ENCODE measurements at places on chromosomes 3 and 15. TPM values are rescaled to one million over a fixed set of nuclear protein-coding genes. Genes with fewer than 3 reads are reported as not detected.

DNA sequence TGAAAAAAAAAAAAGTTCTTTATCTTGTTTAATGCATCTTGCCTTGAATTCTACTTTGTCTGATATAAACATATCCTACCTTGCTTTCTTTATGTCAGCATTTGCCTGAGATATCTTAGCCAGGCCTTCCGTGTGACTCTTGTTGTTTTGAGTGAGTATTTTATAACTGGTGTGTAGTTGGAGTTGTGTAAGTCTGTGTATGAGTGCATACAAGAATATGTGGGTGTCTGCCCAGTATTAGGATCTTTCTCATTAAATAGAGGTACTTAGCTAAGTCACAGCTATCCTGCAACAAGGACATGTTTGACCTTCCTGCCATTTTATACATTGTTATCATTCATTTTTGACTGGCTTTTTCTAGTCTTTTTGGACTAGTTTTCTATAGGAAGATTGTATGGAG is 22.5 kb upstream of the TSPAN3 start:
- no peak for DNase-seq
- H3K4me3 ChIP-seq: no peak overlapping the region
- H3K27me3 ChIP-seq: no peaks in the 10 kb centered on the region
- no peaks in the 10 kb centered on the region for H3K36me3 ChIP-seq
- no peak overlapping the region for H3K27ac ChIP-seq
- no peaks in the 10 kb centered on the region for H3K4me1 ChIP-seq

DNA sequence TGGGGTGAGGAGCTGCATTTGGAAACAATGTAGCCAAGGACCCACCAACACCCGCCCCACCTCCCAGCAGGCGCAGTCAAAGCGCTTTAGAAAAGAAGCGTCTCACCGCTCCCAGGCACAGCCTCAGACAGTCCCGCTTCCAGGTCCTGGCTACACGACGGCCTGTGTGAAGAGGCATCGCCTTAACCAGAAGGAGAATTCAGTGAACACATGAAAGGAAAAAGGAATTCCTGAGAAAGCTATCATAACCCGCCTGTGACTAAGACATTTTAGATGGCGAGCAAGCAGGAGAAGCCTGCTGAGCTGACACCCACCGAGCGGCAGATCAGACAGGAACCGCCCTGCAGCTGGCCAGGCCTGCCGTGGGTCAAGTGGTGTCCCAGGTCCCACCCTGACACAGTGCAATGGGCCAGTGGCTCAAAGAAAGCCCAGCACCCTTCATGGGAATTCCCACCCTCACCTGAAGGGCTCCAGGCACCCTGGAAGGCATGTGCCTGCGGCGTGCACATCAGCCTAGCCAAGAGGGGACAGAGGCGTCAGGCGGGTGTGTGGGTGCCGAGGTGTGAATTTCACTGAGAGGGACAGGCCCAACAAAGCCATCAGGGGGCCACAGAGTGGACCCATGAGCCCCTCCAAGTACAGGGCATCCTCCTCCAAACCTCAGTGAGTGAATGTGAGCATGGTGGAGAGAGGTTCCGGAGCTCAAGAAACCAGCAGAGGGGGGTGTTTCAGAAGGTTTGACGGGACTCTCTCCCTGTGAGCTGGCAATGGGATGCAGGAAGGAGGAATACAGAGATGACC is 144.8 kb downstream of the NSMCE3 start:
- peak; percentile 62 for DNase-seq
- H3K4me1 ChIP-seq: no peaks in the 10 kb centered on the region
- no peaks in the 10 kb centered on the region for H3K36me3 ChIP-seq
- H3K27me3 ChIP-seq: no peaks in the 10 kb centered on the region
- no peak overlapping the region for H3K4me3 ChIP-seq
- no peak overlapping the region for H3K27ac ChIP-seq

GRCh38 chr15:26214290-26214689 is 351.2 kb upstream of the ATP10A start:
- no peaks in the 10 kb centered on the region for H3K27me3 ChIP-seq
- H3K4me1 ChIP-seq: no peaks in the 10 kb centered on the region
- no peak overlapping the region for H3K4me3 ChIP-seq
- no peaks in the 10 kb centered on the region for H3K36me3 ChIP-seq
- H3K27ac ChIP-seq: no peak overlapping the region

- DNase-seq: no peak
- no peaks in the 10 kb centered on the region for H3K36me3 ChIP-seq
- no peak overlapping the region for H3K27ac ChIP-seq
- H3K4me1 ChIP-seq: no peaks in the 10 kb centered on the region
- H3K27me3 ChIP-seq: no peaks in the 10 kb centered on the region
- no peak overlapping the region for H3K4me3 ChIP-seq
Observed at GRCh38 chr3:135447483-135447882, 518.0 kb upstream of the PPP2R3A start.

Gene PBRM1
- total RNA-seq: 93.8 TPM

DNA sequence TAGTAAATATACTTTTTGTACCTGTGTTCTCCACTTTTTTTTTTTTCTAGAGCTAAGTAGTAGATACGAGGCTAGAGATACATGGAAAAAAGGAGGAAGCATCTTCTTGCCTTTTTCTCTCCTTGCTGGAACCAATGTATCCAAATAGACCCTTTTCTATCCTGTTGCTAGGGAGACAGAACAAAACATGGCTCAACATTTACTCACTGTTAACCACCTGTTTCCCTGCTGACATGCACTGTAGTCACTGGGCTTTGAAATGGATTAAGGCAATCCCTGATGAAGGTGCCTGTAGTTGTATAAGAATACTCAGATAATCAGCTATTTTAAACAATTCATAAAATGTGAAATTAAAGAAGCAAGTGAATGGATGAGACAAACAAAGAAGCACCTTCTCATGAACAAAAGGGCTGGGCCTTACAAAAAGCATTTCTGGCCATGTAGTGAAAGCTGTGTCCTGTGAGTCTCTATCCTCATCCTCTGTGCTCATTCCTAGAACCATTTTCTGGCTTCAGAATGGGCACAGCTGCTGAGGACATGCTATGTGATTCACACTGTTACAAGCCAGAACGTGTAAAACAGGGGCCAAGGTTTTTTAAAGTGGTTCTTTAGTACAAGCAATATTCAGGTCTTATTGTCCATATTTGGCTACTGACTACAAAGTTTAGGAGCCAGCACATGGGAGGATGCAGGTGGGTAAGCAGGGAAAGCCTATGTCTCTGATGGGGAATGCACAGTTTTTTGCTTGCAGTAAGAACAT is 100.4 kb upstream of the NDN start:
- H3K36me3 ChIP-seq: no peaks in the 10 kb centered on the region
- H3K4me3 ChIP-seq: no peak overlapping the region
- H3K27me3 ChIP-seq: no peaks in the 10 kb centered on the region
- H3K27ac ChIP-seq: no peak overlapping the region

GRCh38 chr3:62873761-62874710 is 1.2 kb downstream of the CADPS start:
- peaks cover 60% of the 10 kb centered on the region for H3K27me3 ChIP-seq
- no peak for DNase-seq
- H3K4me1 ChIP-seq: no peaks in the 10 kb centered on the region
- no peaks in the 10 kb centered on the region for H3K36me3 ChIP-seq
- peak overlapping the region; percentile 36 for H3K4me3 ChIP-seq

Gene LIPH
- total RNA-seq: 0.36 TPM

DNA sequence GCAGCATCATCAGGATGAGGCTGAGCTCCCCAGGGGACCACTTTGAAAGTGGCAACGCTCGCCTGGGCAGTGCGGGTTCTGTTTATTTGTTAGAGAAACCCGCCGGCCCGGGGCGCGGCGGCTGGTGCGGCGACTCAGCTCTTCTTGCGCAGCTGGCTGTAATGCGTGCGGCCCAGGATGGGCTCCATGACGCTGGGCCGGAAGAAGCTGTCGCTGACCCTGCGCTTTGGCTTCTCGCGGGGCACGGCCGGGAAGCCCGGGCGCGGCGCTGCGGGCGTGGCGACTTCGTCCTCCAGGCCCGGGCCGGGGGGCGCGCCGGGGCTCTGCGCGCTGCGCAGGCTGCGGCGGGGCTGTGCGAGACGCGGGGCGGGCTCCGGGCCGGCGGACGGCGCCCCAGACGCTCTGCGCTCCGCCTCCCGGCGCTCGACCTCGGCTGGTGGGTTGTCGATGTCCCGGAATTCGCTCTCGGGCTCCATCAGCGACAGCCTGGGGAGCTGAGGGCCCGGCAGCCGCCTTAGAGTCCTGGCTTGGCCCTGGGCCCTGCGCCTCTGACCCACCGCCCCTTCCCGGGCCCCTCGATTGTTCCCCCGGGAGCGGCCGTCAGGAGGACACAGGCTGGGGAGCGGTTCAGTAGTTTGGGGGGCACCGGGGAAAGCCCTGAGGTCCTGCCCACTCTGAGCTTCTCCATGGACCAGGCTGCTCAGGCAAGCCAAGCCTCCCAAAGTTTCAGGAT is 10.3 kb upstream of the KIF7 start:
- H3K27me3 ChIP-seq: no peaks in the 10 kb centered on the region
- no peaks in the 10 kb centered on the region for H3K4me1 ChIP-seq
- H3K27ac ChIP-seq: peak overlapping the region; percentile 81
- DNase-seq: peak; percentile 81

GRCh38 chr3:55946574-55947160 is 459.6 kb upstream of the WNT5A start:
- no peaks in the 10 kb centered on the region for H3K4me1 ChIP-seq
- no peak overlapping the region for H3K27ac ChIP-seq
- H3K4me3 ChIP-seq: no peak overlapping the region
- DNase-seq: no peak
- H3K36me3 ChIP-seq: no peaks in the 10 kb centered on the region

DNA sequence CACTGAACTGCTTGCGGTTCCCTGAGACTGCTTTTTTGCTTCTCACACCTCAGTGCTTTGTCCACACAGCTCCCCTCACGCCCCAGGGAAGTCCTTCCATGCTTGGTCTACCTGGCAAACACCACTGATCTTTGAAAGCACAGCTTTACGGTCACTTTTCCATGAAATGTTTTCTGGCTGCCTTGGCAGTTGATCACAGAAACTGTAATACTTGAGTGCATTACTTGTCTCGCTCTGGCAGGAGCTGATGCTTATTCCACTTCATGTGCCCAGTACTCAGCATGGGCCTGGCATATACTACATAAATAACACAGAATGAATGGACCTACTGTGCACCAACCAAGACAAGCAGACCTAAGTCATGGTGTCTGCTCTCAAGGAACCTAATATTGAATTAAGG is 121.1 kb downstream of the MEX3B start:
- no peak overlapping the region for H3K27ac ChIP-seq
- H3K4me3 ChIP-seq: no peak overlapping the region
- DNase-seq: no peak
- H3K36me3 ChIP-seq: no peaks in the 10 kb centered on the region

Gene TRIM71
- not detected for total RNA-seq

DNA sequence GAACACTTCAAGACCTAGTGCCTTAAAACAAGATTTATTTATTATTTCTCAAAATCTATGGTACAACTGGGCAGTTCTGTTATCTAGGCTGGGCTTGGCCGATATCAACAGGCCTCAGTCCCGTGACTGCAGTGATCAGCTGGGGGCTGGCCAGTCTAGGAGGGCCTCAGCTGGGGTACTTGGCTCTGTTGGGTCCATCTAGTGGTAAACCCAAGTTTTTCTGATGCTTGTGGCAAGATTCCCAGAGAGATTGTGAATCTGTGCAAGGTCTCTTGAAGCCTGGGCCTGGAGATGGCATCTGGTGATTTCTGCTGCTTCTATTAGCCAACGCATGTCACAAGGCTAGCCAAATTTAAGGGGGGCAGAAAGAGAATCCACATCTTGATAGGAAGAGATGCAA is 482.4 kb upstream of the SGO1 start:
- no peaks in the 10 kb centered on the region for H3K36me3 ChIP-seq
- no peak overlapping the region for H3K4me3 ChIP-seq
- DNase-seq: no peak
- H3K27ac ChIP-seq: no peak overlapping the region

DNA sequence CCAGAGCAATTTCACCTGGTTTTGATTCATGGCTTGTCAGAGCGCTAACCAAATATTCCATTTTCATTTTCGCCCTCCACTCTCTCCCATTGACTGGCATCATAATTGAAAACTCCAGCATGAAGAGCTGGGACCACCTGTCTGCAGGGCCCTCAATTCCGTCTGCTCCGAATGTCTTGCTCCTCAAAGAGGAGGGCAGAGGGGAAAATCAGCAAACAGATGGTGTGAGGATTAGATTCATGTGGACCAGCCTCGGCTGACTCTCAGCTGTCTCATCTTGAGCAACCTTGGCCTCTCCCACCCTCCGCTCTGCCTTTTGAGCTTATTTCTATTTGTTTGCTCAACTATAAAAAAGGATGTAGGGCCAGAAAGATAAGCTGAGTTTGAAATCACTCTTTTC is 512.2 kb upstream of the PPP2R3A start:
- no peak overlapping the region for H3K4me3 ChIP-seq
- no peak overlapping the region for H3K27ac ChIP-seq
- no peak for DNase-seq
- H3K27me3 ChIP-seq: no peaks in the 10 kb centered on the region

Gene ZDHHC23
- 1.4 TPM for total RNA-seq

Gene ISL2
- 6.4 TPM for total RNA-seq

Gene KATNBL1
- total RNA-seq: 66.4 TPM

Gene TRH
- not detected for total RNA-seq

GRCh38 chr3:151974067-151974466 is 100.6 kb downstream of the SUCNR1 start:
- DNase-seq: no peak
- no peak overlapping the region for H3K4me3 ChIP-seq
- H3K27me3 ChIP-seq: no peaks in the 10 kb centered on the region
- H3K4me1 ChIP-seq: peaks cover 15% of the 10 kb centered on the region
- no peaks in the 10 kb centered on the region for H3K36me3 ChIP-seq

Gene PLA2G4D
- 0.28 TPM for total RNA-seq

- H3K4me1 ChIP-seq: peaks cover 4% of the 10 kb centered on the region
- no peaks in the 10 kb centered on the region for H3K36me3 ChIP-seq
- H3K4me3 ChIP-seq: no peak overlapping the region
- H3K27ac ChIP-seq: no peak overlapping the region
Observed at GRCh38 chr15:69713726-69714559, 261.3 kb downstream of the RPLP1 start.

GRCh38 chr15:92520914-92521623 is 127.4 kb downstream of the ST8SIA2 start:
- H3K4me1 ChIP-seq: no peaks in the 10 kb centered on the region
- DNase-seq: no peak
- H3K36me3 ChIP-seq: no peaks in the 10 kb centered on the region
- no peak overlapping the region for H3K27ac ChIP-seq
- no peak overlapping the region for H3K4me3 ChIP-seq
- no peaks in the 10 kb centered on the region for H3K27me3 ChIP-seq

Gene SLC15A2
- total RNA-seq: 0.82 TPM

GRCh38 chr15:66251790-66252684 is 1.5 kb downstream of the MEGF11 start:
- H3K36me3 ChIP-seq: no peaks in the 10 kb centered on the region
- no peaks in the 10 kb centered on the region for H3K4me1 ChIP-seq
- peak; percentile 70 for DNase-seq
- H3K4me3 ChIP-seq: peak overlapping the region; percentile 59

GRCh38 chr3:125085166-125085565 is 29.4 kb upstream of the HEG1 start:
- H3K4me1 ChIP-seq: no peaks in the 10 kb centered on the region
- no peak overlapping the region for H3K27ac ChIP-seq
- no peaks in the 10 kb centered on the region for H3K36me3 ChIP-seq
- H3K27me3 ChIP-seq: no peaks in the 10 kb centered on the region
- H3K4me3 ChIP-seq: no peak overlapping the region
- DNase-seq: no peak

Gene WDR93
- not detected for total RNA-seq

Data from sigmoid colon (tissue), 7 donors.